Natural killer cell (primary cell): ENCODE measurements at places on chromosomes 12 and 14.

- no peak for DNase-seq
Measured at GRCh38 chr12:116368196-116369194, 91.0 kb upstream of the MED13L start.

DNA sequence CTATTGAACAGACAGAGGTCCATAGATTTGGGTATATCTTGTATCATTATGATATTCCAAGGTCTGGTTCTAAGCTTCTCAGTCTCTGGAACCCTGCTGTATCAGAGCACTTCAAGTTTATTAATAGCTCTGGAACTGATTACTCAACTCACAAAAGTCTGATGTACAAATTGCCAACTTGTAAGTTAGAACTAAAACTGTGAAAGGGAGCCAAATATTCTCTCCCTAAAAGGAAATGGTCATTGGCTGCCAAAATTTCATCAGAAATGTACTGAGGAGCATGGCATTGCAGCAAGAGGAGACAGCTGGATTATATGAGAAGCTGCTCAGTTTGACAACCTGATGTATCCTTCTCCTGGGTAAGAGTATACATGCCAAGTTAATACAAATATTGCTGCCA is 828.8 kb upstream of the SEL1L start:
- DNase-seq: no peak

DNA sequence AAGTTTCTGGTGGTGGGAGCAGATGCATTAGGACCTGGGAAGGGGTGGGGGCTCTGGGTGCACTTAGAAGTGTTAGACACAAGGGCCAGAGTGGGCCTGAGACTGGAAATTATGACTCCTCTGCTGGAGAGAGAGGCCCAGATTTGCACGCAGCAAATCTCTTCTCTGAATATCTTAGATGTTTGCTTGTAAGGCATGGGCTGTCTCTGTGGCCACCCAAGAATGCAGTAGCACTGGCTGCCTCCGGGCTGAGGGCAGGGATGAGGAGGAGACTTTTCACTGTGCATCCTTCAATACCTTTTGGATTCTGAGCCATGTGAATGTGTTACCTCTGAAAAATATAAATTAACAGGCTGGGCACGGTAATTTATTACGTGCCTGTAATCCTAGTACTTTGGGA is 14.0 kb upstream of the RABGGTA start:
- no peak for DNase-seq

- DNase-seq: no peak
Measured at GRCh38 chr14:85531141-85531586, 1.2 kb downstream of the FLRT2 start.

DNA sequence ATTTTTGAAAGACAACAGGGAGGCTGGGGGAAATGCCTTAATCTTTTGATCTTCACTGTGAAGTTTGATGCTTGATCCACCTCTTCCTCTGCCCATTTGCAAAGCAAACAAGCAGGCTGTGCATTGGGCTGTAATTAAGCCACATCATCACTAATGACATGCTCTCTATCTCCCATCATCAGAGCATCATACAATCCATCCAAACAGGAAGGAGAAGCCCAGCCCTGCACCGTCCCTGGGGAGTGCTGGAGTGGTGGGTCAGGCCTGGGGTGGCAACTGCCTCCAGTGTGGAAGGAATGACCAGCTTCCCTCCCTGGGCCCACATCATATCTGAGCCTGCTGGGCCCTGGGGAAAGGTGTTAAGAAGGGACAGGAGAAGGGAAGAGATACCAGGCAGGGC is 6.9 kb upstream of the KRT74 start:
- no peak for DNase-seq

DNA sequence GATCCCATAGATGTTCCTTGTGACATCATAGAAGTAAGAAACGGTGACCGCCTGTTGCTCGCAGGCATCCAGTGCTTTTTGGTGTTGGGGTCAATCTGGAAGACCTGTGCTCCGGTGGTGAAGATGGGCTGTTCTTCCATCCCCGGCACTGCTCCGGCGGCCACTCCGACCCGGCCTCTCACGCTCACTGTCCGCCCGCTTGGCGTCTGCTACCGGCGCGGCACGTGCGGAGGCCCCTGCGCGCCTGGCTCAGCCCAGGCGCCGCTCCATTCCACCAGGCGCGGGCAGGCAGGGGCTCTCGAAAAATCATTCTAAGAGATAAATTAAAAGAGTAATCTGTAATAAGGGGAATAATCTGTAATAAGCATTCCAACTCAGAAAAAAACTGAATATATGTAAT is 934.5 kb downstream of the TMEM121 start:
- DNase-seq: no peak

GRCh38 chr12:3363608-3364007 is 127.4 kb upstream of the PRMT8 start:
- DNase-seq: no peak

DNA sequence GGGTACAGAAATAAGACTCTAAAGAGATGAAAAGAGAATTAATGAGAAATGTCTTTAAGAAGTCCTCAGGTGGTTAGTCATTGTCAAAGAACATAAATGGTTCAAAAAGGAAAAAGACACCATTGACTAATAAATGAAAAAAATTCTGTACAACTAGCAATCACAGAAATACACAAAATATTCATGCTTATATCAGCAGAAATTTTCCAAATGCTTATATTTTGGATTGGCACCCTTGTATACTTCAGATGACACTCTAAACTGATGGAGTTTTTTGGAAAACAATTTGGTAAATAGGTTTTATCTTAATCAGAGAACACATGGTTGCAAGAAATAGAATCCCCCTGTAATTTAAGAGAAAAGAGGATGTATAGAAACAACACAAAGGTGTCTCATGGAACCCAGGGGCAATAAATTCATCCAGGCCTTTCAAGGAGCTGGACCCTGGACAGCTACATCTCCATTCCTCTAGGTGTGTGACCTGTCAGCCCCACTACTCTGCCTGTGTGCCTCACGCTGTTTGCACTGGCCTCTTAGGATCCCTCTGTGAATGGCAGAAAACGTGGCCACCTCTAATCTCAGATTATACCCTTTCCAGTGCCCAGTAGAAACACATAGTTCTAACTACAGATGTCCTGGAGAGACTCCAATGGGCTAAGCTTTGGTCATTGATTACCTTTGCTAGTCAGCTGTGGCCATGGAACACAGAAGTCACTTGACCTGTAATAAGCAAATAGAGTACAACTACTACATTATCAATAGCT is 110.2 kb downstream of the FGD4 start:
- no peak for DNase-seq

DNA sequence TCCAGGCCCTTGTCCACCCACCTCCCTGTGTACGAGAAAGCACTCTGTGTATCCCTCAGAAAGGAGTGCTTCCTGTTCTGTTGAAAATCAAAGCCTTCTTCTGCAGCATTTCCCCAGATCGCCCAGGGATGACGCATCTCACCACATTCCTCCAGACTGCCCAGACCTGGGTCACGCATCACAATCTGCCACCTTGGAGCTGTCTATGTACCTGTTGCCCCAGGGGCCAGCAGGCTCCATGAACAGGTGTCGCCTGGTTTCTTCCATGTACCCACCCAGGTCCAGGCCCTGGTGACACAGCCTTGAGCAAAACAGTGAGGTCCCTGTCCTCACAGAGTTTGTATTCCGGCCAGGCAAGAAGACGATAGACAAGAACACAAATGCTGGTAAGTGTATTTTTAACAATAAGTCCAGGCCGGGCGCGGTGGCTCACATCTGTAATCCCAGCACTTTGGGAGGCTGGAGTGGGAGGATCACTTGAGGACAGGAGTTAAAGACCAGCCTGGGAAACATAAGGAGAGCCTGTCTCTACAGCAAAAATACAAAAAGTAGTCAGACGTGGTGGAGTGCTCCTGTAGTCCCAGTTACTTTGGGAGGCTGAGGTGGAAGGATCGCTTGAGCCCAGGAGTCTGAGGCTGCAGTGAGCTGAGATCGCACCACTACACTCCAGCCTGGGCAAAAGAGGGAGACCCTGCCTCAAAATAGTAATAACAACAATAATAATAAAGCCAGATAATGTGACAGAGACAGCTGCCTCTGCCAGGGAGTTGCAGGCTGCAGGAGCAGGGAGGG is 6.8 kb upstream of the PPP1R13B start:
- no peak for DNase-seq

DNA sequence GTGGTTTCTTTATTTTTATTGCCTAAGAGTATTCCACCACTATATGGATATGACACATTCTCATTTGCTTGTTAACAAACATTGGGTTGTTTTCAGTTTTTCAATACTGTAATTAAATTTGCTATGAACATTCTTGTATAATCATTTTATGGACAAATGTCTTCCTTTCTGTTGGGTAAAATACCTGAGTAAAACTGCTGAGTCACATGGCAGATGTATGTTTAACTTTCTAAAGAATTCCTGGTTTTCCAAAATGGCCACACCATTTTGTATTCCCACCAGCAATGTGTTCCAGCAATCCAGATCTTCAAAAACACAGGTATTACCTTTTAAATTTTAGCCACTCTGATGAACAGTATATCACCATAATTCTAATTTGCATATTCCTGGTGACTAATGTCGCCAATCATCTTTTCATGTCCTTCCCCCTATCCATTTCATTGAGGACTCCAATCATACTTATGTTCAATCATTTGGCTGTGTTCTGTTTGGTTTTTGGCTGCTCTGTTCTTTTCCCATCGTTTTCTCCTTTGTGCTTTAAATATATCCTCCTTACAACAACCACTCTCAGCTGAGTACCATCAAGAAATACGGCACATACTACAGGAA is 36.0 kb downstream of the CDK17 start:
- DNase-seq: no peak

- no peak for DNase-seq
Measured at GRCh38 chr12:50234347-50234746, 49.0 kb downstream of the LIMA1 start.

- no peak for DNase-seq
Measured at GRCh38 chr12:68785358-68785757, 22.6 kb upstream of the MDM2 start.

DNA sequence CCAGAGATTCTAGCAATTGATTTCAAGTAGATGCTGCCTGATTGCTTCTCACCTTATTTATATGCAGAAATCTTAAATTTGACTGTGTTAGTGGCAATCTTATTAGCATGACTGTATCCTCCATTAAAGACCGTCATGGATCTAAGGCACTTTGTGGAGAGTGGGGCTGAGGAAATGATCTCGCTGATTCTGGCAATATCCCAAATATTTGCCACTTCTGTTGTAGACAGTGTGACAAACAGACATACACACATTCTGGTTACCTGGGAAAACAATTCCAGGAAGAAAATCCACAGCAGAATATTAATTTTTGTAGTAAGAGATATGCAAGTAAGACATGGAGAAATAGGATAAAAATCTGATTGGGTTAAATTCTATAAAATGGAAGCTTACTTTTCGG is 269.0 kb upstream of the G2E3 start:
- no peak for DNase-seq

GRCh38 chr14:92411941-92412340 is 89.0 kb downstream of the SLC24A4 start:
- no peak for DNase-seq

DNA sequence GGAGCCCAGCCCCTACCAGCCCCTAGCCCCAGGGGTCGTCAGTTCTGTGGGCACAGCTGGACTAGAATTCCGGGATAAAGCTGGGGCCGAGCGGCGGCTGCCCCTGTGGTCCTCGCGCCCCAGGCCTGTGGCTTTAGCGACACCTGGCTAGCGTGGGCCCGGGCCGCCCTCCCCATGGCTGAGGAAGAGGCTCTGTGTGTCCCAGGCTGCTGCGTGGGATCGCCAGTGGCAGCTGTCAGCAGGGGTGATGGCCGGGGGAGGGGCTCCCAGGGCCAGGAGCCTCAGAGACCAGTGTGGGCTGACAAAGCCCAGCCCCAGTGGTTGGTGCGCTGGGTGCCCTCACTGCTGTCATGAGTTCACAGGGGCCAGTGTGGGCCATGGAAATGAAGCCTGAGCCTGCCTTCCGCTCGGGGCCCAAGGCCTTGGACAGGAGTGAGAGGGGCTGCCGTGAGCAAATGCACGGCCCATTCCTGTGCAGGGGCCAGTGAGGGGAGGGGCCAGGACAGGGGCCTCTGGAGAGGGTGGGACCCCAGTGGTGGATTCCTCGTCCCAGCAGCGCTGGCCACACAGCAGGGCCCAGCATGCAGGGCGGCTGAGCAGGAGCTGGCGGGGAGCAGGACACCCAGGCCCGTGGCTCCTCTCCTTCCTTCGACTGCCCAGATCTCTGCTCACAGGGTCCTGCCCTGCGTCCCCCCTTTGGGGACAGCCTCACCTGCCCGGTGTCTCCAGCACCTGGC is 11.4 kb downstream of the FBRSL1 start:
- DNase-seq: no peak

- DNase-seq: no peak
Measured at GRCh38 chr12:104164634-104165033, 26.6 kb upstream of the NFYB start.

GRCh38 chr12:87163122-87163521 is 866.1 kb downstream of the C12orf50 start:
- DNase-seq: no peak

DNA sequence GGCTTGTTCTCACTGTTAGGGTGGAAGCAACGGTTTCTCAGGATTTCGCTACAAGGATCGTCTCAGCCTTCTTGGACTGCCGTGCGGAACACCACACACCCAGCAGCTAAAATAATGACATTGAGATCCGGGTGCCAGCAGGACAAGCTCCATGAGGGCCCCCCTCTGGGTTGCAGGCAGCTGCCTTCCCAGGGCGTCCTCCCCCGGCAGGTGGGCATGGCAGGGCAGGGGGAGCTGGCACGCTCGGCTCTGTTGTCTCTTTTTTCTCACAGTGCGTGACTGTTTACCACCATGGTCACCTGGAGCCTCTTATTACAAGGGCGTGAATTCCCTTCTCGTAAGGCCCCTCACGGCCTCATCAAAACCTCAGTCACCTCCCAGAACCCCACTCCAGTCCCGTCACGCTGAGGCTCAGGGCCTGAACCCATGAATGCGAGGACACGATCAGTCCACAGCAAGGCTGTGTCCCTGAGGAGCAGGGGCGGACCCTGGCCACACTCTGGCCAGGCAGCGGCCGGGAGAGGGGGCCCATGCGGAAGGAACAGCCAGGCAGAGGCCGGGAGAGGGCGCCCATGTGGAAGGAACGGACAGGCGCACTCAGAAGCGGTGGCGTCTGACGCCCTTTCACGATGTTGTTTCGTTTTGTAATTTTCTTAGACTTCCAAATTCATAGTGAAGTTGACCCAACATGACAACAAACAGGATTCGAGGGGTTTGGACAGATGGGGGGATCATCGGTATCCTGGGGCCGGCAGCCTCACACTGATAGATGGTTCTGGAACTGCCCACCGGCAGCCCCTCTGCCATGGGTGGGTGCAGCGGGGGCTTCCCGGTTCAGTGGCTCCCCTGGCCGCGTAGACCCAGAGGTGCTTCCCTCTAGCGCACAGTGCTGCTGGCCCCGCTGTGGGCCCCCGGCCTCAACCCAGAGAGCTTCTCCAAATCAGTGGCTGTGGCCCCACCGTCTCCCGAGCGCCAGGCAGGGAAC is 10.0 kb downstream of the LRCOL1 start:
- DNase-seq: peak; percentile 64

GRCh38 chr12:77625441-77625840 is 205.3 kb upstream of the NAV3 start:
- no peak for DNase-seq

DNA sequence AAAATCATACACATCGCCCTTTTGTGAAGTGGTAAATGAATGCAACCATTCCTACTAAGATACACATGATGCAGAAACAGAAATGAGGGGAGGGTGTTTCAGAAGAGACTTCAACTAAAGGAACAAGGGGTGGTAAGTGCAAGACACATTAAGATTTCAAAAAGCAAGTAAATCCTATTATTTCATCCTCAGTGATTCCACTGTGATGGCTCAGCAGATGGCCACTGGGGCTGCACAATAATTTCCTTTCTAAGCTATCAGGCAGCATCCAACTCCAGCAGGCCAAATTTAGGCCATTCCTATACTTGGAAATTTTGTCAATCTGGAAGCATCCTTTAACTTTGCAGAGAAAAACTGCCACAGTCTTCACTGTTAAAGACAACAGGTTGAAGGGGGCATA is 272.4 kb downstream of the NELL2 start:
- no peak for DNase-seq

GRCh38 chr12:25501549-25501948 is 51.5 kb downstream of the LMNTD1 start:
- DNase-seq: no peak
